ENCODE measurements at places on chromosomes 5 and 9.

- no peak for DNase-seq
Measured at GRCh38 chr5:35803191-35803651, 53.5 kb upstream of the IL7R start.

DNA sequence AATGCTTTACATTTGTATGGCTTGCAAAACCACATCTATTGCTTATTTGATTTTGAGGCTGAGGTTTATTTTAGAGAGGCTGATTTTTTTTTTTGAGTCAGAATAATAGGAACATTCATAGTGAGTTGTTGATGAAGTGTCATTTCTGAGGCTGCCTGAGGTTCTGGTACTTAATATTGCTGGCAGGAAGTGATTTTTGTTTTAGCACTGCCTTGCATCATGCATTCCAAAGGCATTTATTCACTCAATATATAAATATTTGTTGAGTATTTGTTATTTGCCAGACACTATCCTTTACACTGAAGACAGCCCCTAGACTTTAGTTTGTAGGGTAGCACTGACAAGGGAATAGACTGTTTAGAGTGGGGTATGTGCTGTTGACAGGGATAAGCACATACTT is 2.7 kb downstream of the RNF20 start:
- DNase-seq: no peak

DNA sequence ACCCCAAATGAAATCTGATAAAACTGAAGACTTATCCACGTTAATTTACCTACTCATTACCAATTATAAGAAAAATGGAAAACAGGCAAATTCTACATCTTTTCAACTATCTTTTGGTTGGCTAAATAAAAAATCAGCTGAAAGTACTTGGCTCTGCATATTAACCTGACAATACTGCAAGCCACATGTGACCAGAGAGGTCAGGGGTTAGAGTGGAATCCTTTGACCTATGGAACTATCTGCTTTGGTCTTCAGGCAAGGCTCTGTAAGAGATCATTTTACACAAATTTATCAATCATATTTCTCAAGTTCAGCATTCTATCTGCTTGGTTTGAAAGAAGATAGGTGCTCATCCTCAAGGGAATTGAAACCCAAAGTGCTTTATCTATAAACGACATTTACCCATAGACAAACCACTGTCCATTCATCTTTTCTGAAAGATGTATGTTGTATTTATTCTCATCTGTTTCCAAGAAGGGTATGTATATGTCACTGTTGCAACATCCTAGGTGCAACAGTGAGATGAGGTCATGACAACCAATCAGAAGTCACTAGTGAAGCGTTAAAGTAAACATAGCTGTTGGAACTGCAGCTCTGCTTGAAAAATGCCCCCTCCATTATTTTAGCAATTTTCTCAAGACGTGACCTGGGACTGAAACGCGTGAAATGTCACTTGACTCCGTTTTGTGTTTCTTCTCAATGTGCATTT is 144.9 kb upstream of the POU5F2 start:
- no peak for DNase-seq

DNA sequence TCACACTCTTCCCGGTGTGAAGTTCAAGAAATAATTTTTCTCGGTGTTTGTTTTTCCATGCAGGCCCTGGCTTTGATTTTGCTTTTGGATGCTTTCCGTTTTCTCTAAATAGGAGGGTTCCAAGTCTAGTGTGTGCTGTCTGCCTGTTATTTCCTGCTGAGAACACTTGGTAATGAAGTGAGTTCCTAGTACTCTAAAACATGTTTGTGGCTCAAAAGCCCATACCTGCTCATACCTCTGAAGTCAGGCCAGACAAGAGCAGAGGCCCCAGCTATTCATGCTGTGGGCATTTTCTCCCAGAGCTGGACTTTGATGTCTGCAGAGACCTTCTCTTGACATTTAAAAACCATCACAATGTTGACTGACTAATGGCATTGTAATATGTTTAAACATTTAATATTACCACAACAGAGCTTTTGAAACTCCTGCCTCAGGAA is 211.2 kb downstream of the GOLPH3 start:
- DNase-seq: no peak

- no peak for DNase-seq
Measured at GRCh38 chr5:87570366-87570765, 157.6 kb upstream of the CCNH start.

GRCh38 chr9:90658181-90658580 is 15.6 kb upstream of the DIRAS2 start:
- DNase-seq: no peak

DNA sequence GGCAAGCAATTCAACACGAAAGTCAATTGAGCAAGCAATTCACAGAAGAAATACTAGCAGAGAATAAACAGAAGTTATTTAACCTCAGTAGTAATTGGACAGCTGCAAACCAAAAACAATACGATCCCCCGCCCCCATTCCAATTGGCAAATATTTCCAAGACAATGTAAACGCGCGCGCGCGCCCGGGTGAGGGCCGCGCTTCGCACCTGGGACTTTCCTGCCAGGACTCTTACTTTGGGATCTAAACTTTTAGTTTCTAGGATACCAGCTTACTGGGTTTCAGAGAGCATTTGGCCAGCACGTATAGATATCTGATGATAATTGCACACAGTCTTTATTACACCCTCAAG is 8.6 kb downstream of the RUFY1 start:
- DNase-seq: no peak

- no peak for DNase-seq
Measured at GRCh38 chr9:2234371-2234893, 219.3 kb downstream of the SMARCA2 start.

DNA sequence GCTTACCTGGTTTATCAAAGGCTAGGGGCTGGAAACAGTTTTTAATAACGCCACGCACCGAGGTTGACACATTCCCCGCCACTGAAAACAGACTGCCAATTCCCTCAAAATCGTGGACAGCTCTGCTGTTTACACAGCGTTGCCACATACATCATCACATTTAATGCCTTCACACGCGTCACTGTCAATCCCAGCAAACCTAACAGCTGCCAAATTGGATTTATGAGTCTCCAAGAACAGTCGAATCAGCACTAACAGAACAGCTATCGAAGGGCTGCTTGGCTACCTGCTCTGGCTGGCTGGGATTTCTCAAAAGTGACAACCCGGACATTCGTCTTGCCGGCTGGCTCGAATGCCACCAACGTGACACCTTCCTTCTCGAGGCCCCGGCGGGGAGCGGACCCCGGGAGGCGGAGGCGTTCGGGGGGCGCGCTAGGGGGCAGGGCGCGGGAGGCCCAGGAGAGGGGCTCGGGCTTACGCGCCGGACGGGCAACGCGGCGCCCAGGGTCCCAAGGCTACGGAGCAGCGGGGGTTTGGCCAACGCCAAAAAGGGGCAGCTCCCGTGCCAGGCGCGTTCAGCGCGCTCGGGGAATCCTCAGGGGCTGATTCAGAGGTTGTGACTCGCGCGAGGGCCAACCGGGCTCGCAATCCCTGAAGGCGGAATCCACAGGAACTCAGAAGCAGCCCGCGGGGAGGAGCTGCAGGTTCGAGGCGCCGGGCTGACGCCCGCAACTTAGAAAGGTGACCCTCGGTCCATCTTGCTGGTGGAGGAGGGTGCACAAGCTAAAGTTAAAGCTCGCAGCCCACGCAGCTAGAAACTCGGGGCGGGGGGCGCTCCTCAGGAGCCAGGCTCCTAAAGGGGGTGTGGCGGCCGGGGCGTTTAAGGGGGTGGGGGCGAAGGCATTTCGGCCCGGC is 1.2 kb downstream of the CDC14B start:
- peak; percentile 5 for DNase-seq

GRCh38 chr9:131732061-131732526 is 7.8 kb downstream of the RAPGEF1 start:
- no peak for DNase-seq

DNA sequence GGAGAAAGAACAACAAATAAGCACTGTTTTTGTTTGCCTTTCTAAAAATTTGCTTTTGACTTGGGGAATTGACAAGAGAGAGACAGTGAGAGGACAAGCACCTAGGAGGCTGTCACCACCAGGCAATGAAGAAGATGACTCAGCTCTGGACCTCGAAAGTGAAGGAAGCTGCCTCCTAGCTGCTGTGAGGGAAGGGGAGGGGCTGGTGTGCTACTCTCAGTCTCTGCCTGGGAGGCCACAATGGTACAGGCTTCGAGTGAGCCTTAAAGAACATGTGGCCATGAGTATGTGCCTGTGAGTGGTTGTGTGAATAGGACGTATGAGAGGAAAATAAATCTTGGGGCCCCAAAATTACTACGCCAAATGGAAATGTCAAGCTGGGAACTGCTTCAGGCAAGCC is 7.1 kb upstream of the PLK2 start:
- no peak for DNase-seq

DNA sequence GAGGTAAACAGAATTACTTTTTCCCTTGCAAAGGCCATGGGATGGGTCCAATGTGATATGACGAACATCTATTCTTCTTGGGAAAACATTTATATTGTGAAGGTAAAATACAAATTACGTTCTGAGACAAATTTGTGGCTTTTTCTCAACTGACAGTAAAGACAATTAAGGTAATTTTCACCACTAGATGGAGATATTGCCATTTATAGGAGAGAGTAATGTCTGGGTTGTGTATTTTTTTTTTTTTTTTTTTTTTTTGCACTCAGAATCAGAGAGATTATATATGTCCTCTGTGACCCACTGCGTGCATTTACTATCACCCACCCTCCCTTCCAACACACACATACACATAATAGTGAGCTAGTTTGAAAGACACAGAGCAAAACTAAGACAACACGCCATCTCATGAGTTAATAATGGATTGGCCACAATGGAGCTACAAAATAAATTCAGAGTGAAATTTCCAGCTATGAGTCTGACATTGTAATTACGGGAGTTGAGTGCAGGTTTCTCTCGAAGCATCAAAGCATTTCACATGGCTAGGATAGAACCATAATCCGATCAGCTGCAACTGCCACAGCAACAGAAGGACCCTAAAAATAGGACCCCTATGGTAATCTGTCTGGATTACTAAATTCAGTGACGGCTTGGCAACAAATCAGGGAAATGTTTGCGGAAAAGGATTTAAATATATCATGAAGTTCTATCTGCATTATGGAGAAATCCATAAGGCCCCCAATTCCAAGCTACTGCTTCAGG is 49.2 kb downstream of the ANXA1 start:
- DNase-seq: no peak

- DNase-seq: no peak
Measured at GRCh38 chr5:95296291-95296690, 11.4 kb upstream of the MCTP1 start.
